ENCODE measurements at places on chromosomes 6 and 20.

DNA sequence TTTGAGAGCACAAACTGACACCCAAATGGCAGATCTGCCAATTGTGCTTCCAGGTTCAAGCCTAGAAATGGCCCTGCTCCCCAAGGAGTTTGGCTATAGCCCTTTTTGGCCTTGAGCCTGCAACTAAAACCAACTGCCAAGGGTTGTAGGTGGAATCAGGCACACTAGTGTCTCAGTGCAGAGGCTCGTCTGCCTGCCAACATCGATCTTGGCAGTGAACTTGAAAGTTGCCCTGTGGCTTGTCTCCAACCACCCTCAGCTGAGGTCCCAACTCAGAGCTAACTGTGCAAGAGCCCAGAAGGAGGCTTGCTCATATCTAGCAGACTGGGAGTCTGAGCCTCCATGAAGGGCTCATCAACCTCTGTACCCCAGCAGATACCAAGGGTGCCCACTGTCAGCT lies 92.7 kb upstream of the GLP1R start:
- no peak for DNase-seq

DNA sequence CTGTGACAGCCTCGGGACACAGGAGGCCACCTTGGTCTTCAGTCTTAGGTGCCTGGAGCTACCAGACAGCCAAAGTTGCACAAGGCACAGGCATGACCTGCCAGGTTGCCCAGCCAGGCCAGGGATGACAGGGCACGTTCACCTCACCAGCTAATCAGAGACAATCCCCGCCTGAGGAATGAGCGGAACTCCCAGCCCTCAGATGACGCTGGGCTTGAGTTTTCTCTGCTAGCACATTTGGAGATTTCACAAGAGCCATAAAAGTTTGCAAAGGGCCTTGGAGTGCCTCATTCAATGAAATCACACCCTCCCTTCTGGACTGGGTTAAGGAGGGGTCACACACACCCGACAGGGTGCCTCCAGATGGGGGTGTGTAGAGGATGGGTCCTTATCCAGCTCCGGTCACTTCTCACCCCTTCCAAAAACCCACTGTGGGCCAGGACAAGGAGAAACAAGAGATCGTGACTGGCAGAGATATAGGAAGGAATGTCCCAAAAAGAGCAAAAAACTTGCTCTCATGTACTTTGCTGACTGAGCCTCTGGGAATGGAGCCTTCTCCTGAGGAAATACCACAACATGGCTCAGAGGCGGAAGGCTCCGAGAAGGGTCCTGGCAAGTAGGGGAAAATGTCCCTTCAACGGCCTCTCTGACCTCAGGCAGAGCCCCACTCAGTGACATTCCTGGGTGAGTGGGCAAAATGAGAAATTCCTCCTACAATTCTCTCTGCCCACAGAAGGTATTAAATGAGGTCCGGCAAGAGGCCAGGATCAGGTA lies 121.6 kb downstream of the ISM1 start:
- DNase-seq, result no peak

DNA sequence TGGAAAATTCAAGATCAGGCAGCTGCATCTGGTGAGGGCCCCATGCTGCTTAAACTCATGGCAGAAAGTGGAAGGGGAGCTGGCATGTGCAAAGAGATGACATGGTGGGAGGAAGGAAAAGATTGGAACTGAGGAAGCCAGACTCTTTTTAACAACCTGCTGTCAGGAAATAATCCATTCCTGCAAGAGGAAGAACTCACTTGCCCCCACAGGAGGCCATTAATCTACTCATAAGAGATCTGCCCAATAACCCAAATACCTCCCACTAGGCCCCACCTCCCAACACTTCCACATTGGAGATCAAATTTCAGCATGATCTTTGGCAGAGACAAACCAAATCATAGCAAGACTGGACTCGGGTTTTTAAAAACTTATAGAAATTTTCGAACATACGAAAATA lies 200.5 kb upstream of the KCNQ5 start:
- no peak for DNase-seq

DNA sequence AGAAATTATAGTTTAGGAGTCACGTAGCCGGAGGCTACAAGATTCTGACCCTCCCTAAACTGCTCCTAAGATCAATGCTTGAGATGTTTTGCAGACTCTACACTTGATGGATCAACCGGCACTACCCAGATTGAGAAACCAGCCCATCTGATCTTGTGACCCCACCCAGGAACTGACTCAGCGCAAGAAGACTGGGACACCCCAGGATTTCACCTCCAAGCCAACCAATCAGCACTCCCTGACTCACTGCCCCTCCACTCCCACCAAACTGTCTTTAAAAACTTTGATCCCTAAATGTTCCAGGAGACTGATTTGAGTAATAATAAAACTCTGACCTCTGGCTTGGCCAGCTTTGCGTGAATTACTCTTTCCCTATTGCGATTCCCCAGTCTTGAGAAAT lies 99.8 kb downstream of the OPRM1 start:
- no peak for DNase-seq

GRCh38 chr20:57221916-57222630 lies 44.4 kb downstream of the BMP7 start:
- DNase-seq, result no peak

GRCh38 chr6:131811500-131811899 lies 3.7 kb downstream of the ENPP1 start:
- DNase-seq, result no peak
